SJCRH30 (cell line): ENCODE measurements at places on chromosomes 7 and 10. TPM values are rescaled to one million over a fixed set of nuclear protein-coding genes. Genes with fewer than 3 reads are reported as not detected.

DNA sequence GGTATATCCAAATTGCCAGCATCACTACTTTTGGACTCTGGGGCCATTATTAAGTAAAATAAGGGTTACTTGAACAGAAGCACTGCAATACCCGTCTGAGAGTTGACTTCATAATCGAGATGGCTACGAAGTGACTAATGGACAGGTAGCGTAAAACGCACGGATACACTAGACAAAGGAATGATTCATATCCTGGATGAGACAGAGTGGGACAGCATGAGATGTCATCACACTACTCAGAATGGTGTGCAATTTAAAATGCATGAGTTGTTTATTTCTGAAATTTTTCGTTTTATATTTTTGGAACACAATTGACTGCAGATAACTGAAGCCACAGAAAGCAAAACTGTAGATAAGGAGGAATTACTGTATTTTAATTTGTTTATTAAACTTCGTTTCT, 421.5 kb upstream of the LRGUK start:
- H3K36me3 ChIP-seq = no peaks in the 10 kb centered on the region
- H3K27me3 ChIP-seq = no peaks in the 10 kb centered on the region
- no peak overlapping the region for H3K4me3 ChIP-seq
- DNase-seq = no peak

DNA sequence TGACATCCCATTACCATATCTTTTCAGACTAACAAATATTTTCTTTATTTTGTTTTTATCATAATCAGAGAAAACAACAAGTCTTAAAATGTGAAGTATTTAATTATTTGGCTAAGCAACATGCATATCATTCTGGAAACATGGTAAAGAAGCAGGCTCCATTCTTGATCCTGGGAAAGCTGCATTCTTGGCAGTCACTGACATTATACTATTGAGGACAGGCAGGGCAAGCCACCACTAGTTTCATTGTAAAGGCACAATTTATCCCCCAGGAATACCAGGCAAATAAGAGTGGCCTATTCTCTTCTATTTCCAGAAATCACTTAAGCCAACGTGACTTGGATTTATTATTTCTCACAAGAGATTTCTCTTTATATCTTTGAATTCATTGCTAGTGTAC, 153.8 kb upstream of the AKR1E2 start:
- no peak overlapping the region for H3K27ac ChIP-seq
- H3K36me3 ChIP-seq = no peaks in the 10 kb centered on the region
- H3K4me3 ChIP-seq = no peak overlapping the region
- H3K27me3 ChIP-seq = no peaks in the 10 kb centered on the region

- no peak overlapping the region for H3K27ac ChIP-seq
- no peak overlapping the region for H3K4me3 ChIP-seq
- no peaks in the 10 kb centered on the region for H3K36me3 ChIP-seq
- no peaks in the 10 kb centered on the region for H3K27me3 ChIP-seq
These were observed 12.3 kb downstream of the ESYT2 start for GRCh38 chr7:158816995-158817394.

DNA sequence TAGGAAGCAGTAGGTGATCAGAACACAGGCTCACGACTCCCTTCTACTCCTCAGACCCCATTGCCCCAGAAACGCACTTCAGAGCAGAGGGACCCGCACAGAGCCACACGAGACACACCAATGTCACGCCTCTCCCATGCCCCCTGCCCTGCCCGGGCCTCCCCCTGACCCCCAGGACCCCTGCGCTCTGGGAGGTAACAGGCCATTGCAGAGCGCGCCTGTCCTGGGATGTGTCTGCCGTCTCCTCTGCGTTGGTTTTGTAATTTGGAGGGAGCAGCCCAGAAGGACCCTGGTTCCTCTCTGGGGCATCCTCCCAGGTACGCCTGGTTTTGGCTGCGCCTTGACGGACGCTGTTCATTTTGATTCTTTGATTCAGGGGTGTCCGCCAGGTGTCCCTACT, 85.4 kb downstream of the UNCX start:
- H3K27me3 ChIP-seq = peaks cover 8% of the 10 kb centered on the region; the same call in 1 of the 2 replicates
- H3K4me1 ChIP-seq = peaks cover 2% of the 10 kb centered on the region; the same call in 1 of the 2 replicates

DNA sequence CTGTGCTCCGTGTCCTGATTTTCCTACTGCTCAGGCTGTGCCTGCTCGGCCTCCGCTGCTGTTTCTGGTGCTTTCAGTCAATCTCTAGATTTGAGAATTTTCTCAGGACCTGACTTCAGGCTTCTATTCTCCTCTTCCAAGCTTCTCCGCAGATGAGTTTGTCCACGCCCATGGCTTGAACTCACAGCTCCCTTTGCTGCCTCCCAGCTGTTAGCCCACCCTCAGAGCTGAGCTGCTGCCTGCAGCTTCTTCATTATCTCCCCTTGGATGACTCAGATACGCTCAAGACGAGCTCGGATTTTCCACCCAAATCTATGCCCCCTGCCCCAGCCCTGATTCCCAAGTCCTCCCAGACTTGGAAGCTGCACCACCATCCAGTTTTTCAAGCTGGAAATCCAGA, 104.7 kb downstream of the FGFR2 start:
- H3K4me3 ChIP-seq = no peak overlapping the region
- H3K27me3 ChIP-seq = no peaks in the 10 kb centered on the region
- DNase-seq = no peak
- H3K4me1 ChIP-seq = peaks cover 10% of the 10 kb centered on the region; the same call in 1 of the 2 replicates

DNA sequence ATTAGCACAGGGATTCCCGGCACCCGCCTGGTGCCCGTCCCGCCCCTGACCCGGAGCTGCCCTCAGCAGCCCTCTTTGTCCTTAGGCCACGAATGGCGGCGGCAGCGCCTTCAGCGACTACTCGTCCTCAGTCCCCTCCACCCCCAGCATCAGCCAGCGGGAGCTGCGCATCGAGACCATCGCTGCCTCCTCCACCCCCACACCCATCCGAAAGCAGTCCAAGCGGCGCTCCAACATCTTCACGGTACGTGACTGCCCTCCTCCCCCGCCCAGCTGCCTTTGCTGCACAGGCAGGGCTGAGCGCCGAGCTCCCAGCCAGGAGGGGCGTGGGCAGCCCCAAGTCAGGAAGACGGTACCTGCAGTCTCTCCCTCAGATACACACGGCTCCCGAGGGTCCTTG, 33.6 kb downstream of the AGAP3 start:
- H3K4me3 ChIP-seq = no peak overlapping the region
- H3K27me3 ChIP-seq = no peaks in the 10 kb centered on the region
- H3K4me1 ChIP-seq = no peaks in the 10 kb centered on the region
- DNase-seq = no peak
- H3K27ac ChIP-seq = no peak overlapping the region
- H3K36me3 ChIP-seq = peaks cover 34% of the 10 kb centered on the region

GRCh38 chr10:8150401-8150905, 96.0 kb downstream of the GATA3 start:
- no peaks in the 10 kb centered on the region for H3K4me1 ChIP-seq
- H3K4me3 ChIP-seq = no peak overlapping the region
- no peaks in the 10 kb centered on the region for H3K36me3 ChIP-seq

GRCh38 chr7:17131060-17131345, 167.4 kb upstream of the AHR start:
- no peak for DNase-seq
- no peaks in the 10 kb centered on the region for H3K36me3 ChIP-seq
- no peak overlapping the region for H3K4me3 ChIP-seq
- no peaks in the 10 kb centered on the region for H3K27me3 ChIP-seq
- H3K27ac ChIP-seq = no peak overlapping the region
- H3K4me1 ChIP-seq = peaks cover 6% of the 10 kb centered on the region; the same call in 1 of the 2 replicates

DNA sequence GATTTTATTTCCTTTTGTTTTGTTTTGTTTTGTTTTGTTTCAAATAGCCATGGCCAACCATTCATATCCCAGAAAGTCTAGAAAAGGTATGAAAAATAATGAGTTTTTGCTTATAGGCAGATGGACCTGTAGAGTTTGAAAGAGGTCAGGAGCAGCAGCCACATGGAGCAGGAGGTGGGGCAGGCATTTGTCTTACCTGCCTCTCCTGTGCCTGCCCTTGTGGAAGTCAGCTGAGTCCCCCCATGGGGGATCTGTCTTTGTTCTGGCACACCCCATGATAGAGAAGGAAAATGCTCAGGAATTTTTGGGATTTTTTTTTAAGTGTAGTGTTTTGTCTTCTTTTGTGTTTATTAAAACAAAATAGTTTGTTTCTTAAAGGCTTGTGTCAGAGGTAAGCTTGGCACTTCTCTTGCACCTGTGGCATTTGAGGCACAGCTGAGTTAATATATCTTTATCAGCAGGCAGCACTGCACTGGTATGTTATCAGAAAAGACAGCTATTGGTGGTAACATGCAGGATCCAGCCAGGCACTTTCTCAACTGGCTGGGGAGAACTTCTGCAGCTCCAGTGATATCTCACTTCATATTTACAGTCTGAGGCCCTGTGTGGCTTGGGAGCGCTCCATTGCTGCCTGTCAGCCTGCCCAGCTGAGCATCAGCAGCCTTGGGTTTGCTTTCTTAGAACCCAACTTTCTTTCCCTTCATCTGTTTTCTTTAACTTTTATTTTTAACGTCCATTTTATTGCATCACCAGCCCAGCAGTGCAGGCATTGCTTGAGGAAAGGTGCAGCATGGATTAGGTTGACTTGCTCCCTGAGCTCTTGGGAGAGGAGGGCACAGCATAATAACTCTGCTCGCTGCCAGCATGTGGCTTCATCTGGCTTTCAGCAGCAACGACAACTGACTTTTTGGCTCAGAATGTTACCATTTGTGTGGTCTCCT, 44.4 kb downstream of the LRRC4 start:
- DNase-seq = no peak
- H3K4me1 ChIP-seq = no peaks in the 10 kb centered on the region; the same call in 1 of the 2 replicates
- H3K27ac ChIP-seq = no peak overlapping the region

DNA sequence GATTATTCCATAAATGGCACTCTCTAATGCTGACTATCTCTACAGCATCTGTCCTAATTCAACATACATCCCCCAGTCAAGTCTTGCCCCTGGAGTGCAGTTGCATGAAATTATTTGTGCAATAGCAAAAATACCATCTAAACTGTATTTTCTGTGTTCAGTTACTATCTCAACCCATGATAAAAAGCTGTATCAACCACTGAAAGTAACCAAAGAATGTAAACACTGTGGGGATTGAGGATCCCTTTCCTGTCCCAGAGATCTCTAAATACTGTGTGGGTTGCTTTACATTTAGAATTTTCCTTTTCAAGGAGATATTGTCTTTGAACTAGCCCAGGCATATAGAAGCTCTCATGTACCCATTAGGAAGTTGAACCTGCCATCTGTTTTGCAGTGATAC, 23.9 kb upstream of the DGKI start:
- no peaks in the 10 kb centered on the region for H3K4me1 ChIP-seq
- peaks cover 2% of the 10 kb centered on the region; the same call in 1 of the 2 replicates for H3K36me3 ChIP-seq
- H3K27ac ChIP-seq = no peak overlapping the region
- H3K27me3 ChIP-seq = no peaks in the 10 kb centered on the region
- no peak overlapping the region for H3K4me3 ChIP-seq

GRCh38 chr10:118729200-118729599, 25.6 kb downstream of the CACUL1 start:
- no peaks in the 10 kb centered on the region for H3K27me3 ChIP-seq
- no peak overlapping the region for H3K27ac ChIP-seq
- no peak overlapping the region for H3K4me3 ChIP-seq
- no peak for DNase-seq
- 0 out of 2 replicates have a peak, but pooled peaks cover 2% of the 10 kb centered on the region for H3K4me1 ChIP-seq

DNA sequence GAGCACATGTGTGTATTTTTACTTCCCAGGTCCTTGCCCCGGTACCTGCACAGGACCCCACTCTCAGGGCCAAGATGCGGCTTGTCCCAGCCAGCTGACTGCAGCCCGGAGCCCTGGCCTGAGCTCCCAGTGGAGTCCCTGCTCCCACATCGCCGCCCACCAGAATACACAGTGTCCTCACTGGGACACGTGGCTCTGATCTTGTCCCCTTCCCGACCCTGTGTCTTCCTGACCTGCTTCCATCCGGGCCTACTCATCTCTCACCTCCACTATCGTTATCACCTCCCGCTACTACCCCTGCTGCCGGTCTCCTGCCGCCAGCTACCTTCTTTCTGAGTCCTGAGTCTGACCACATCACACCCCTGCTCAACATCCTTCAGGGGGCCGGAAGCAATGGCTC, 146.3 kb upstream of the CHST15 start:
- H3K27me3 ChIP-seq = no peaks in the 10 kb centered on the region
- DNase-seq = no peak
- no peaks in the 10 kb centered on the region for H3K36me3 ChIP-seq
- no peak overlapping the region for H3K27ac ChIP-seq
- no peak overlapping the region for H3K4me3 ChIP-seq

Gene TMEM176B
- total RNA-seq = not detected in 2 replicates

Gene SORCS1
- 44.1 and 48.9 TPM in 2 replicates for total RNA-seq

Gene CDHR1
- 0.10 TPM in 1 of 2 replicates, not detected in the other for total RNA-seq

Gene CCDC172
- total RNA-seq = not detected in 2 replicates

Gene PKD1L1
- total RNA-seq = 0.02 and 0.03 TPM in 2 replicates

Gene THSD7A
- total RNA-seq = 0.10 and 0.28 TPM in 2 replicates

Gene FOXI2
- total RNA-seq = not detected in 2 replicates
